Right renal cortex interstitium (tissue), 3 donors: ENCODE measurements at places on chromosomes 16 and 17. TPM values are rescaled to one million over a fixed set of nuclear protein-coding genes. Genes with fewer than 3 reads are reported as not detected.
A peak's percentile ranks its signal among the peaks of the same experiment; 100 is the strongest.

- no peak for DNase-seq
Measured at GRCh38 chr17:71080937-71081336, 911.6 kb downstream of the KCNJ2 start.

Gene GCGR
- 7.6 TPM for polyA plus RNA-seq

DNA sequence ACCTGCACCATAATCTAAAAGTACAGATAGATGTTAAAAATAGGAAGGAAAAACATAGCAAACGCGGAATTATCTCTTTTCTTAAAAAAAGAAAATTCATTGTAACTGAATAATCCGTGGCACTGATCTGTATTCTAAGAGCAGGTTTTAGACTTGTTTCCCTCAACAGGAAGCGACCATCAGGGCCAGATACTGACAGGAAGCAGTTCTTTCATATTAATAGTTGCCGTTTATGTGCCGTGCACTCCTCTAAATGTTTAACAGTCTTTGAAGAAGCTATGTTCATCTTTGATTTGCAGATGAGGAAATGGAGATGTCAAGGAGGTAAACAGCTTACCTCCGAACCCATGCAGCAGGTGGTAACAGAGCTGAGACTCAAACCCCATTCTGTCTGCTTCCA lies 23.6 kb downstream of the DYNLRB2 start:
- no peak for DNase-seq

GRCh38 chr17:27834571-27834970 lies 34.2 kb upstream of the NOS2 start:
- DNase-seq: no peak

DNA sequence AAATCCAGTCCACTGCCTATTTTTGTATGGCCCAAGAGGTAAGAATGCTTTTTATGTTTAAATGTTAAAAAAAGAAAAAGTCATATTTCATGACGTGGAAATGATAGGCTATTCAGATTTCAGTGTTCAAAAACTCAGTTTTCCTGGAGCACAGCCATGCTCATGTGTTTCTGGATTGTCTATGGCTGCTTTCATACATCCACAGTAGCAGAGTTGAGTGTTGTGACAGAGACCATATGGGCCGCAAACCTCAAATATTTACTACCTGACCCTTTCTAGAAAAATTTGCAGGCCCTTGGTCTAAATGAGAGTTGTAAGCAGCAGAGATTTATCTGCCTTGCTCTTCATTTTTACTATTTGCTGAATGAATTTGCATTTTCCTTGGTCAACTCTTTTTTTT lies 264.1 kb downstream of the CBLN1 start:
- no peak for DNase-seq

GRCh38 chr17:41617136-41617535 lies 4.6 kb upstream of the KRT16 start:
- DNase-seq: no peak

GRCh38 chr17:5191541-5192417 lies at the start of gene ZNF594:
Gene ZNF594 (minus strand): TSS chr17:5191868. CDS start chr17:5184256, 7,612 bp downstream.
- peak; percentile 92 for DNase-seq

- no peak for DNase-seq
Measured at GRCh38 chr17:47676199-47676472, 17.8 kb upstream of the TBKBP1 start.

DNA sequence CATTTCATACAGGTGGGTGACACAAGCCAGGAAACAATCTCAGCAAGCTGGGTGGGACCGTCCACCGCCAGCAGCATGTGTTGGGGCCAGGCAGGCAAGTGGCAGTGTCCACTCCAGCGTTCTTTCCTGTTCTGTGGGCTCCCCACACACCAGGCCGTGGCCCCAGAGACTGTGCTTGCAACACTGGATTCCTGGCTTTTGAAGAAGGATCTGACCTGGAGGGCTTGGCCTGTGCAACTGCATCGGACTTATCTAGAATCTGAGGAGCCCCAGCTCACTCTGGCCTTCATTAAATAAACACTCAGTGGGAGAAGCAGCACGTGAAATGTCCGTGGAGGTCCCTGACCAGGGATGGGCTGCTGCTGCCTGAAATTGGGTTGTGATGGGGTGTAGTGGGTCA lies 3.2 kb downstream of the KSR1 start:
- DNase-seq: no peak

- no peak for DNase-seq
Measured at GRCh38 chr17:50935221-50935995, 69.3 kb upstream of the TOB1 start.

DNA sequence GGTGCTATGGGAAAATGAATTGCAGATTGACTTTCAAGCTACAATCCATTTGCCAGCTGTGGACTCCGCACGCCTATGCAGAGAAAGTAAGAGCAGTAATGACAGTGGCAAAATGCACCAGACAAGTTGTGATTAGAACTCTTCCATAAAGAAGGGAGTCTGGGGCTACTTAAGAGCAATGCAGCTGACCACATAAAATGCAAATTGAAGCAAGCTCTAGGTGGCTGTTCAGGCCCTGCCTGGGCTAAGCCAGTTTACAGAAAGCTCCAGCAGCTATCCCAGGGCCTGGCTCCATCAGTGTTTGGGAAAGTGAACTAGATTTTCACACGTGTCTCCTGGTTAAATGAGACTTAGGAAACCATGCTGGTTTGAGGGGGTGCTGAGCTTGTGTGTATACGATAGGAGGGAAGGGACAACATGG lies 2.2 kb upstream of the MAP2K6 start:
- DNase-seq: no peak

- no peak for DNase-seq
Measured at GRCh38 chr16:2035431-2036199, 8.9 kb downstream of the NHERF2 start.

DNA sequence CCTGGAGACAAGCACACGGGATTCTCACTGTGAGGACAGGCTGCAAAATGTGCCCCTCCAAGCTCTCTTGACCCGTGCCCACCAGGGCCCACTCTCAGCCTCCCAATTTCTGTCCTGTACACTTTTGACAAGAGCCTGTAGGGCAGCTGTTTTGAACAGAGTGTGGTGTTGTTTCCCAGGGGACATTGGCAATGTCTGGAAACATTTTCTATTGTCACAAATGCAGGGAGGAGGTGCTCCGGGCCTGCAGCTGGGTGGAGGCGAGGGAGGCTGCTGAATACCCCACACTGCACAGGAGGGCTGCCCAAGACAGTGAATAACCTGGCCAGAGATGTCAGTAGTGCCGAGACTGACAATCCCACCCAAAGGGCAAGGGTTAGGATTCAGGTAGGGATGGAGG lies 10.5 kb downstream of the CEP295NL start:
- no peak for DNase-seq

GRCh38 chr17:78300962-78301820 lies 58.7 kb downstream of the SOCS3 start:
- no peak for DNase-seq

DNA sequence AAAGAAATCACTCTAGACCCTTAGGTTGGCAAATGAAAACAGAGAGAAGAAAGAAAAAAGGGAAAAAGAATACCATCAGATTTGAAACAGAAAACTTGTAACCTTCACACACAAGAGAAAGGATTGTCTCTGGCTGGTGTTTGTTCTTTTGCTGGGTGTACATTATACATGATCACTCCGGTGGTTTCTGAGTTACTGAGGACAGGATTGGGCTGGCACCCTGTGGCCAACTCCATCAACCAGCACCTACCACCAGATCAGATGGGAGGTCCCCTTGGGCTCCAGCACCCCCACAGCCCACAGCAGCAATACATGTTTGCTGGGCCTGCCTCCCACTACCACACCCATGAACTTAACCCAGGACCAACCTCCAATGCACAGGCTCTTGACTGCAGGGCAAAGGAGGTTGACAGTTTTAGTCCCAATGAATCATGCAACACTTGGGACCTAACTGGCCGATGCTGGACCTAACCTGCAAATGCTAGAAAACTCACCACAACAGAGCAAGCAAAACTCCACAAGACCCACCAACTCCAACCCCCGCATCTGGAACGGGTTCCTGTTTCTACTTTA lies 308.3 kb downstream of the SOX9 start:
- DNase-seq: no peak

- no peak for DNase-seq
Measured at GRCh38 chr17:39599004-39599664, 8.6 kb downstream of the NEUROD2 start.

- DNase-seq: no peak
Measured at GRCh38 chr16:63856537-63856936, 1265.3 kb downstream of the CDH11 start.

GRCh38 chr17:76270770-76271668 lies 5.9 kb downstream of the UBALD2 start:
- DNase-seq: no peak

Gene SMTNL2
- 52.2 TPM for polyA plus RNA-seq

DNA sequence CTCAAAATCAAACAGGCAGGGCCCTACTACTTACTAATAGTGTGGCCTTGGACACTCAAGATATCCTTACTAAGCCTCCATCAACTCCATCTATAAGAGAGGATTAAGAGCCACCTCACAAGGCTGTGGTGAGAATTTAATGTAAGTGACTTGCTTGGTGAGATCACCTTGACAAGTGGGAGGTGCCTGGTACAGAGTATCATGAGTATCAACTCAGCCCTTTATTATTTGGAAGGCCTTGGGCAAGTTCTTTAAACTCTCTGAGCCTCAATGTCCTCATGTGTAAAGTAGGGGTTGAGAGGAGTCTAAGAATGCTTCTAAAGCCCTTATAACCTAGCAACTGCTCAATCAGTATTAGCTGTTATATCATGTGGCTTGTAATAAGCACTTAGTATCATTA lies 15.0 kb downstream of the THUMPD1 start:
- no peak for DNase-seq

DNA sequence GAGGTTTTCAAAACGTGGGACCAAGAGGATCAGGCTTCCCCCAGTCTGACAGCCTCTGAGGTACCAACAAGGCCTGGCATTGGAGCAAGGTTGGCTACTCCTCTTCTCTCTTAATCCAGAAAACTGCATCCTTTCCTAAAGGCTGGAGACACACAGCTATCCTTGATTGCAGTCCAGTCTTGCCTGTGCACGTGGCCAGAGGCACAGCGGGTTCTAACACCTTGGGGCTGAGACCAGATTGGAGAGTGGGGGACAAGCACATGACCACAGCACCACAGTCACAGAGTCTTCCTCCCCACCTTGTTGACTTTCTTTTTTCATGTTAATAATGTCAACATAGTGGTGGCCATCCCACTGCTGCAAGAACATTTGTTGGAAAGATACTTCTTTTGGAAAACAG lies 46.9 kb downstream of the GNAO1 start:
- no peak for DNase-seq

- DNase-seq: no peak
Measured at GRCh38 chr16:72910381-72910780, 137.5 kb downstream of the ZFHX3 start.

Gene CEP295NL
- 0.24 TPM for polyA plus RNA-seq

Gene ZFP3
- 14.1 TPM for polyA plus RNA-seq

DNA sequence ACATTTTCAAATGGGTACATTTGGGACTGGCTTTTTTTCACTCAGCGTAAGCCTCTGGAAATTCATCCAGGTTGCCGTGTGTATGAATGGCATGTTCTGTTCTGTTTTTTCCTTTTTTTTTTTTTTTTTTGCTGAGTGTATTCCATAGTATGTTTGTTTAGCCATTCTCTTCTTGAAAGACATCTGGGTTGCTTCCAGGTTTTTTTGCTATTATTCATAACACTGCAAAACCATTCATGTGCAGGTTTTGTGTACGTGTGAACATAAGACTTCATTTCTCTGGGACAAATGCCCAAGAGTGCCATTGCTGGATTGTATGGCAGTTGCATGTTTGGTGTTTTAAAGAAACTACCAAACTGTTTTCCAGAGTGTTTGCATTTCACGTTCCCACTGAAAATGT lies 335.9 kb upstream of the TNRC6C start:
- no peak for DNase-seq

Gene DRC7
- 2.3 TPM for polyA plus RNA-seq

GRCh38 chr16:22417019-22417418 lies 42.6 kb upstream of the CDR2 start:
- DNase-seq: no peak

- no peak for DNase-seq
Measured at GRCh38 chr16:11562941-11563340, 23.8 kb downstream of the LITAF start.

- no peak for DNase-seq
Measured at GRCh38 chr17:73592501-73592961, 51.7 kb downstream of the SDK2 start.

Gene RNF157
- 29.1 TPM for polyA plus RNA-seq

GRCh38 chr17:5378566-5379207 lies 40.8 kb downstream of the NUP88 start:
- no peak for DNase-seq

Gene NUFIP2
- 35.5 TPM for polyA plus RNA-seq

Gene TMEM114
- polyA plus RNA-seq: not detected
